ENCODE measurements at places on chromosomes 2 and 18.

DNA sequence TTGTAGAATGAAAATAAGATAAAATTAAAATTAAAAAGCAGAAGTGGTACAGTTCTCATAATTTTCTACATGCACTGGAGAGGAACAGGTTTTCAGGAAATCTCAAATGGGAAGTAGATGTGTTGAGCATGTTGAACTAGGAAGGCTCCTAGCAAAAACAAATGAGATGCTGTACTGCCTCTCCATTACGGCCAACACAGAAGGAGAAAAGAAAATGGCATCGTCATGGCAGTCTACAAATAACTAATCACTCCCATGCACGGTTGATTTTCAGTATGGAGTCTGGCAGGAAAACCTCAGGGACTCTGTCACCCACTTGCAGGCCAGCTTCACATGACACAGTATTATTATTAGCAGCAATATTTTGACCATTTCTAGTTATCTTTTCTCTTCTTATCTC is 278.7 kb downstream of the NRXN1 start:
- DNase-seq: no peak

DNA sequence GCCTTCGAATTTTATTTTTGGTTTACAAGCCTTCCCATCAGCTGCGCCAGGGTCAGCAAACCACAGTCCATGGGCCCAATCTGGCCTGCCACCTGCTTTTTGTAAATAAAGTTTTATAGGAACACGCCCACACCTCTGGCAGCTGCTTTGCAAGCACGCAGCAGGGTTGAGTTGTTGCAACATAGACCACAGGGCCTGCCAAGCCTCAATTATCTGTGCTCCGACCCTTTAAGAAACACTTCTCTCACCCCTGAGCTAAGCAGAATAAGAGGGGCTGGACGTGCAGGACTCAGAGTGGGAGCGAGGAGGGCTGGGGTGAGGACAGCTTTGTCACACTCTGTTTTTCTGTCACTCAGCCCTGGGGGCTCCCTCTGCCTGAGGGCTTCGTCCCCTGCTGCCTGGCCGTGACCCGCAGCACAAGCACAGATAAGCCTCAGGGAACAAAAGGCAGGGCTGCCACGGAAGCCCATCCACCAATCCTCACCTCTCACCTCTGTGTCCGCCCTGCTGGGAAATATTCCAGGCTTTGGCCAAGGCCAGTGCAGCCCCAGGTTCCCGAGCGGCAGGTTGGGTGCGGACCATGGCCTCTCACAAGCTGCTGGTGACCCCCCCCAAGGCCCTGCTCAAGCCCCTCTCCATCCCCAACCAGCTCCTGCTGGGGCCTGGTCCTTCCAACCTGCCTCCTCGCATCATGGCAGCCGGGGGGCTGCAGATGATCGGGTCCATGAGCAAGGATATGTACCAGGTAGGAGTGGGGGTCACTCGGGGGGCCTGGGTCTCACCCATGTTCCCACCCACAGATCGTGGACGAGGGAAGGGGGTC is at the start of gene AGXT:
AGXT (plus strand) TSS at position 539 of the 823 bp plus-strand sequence; CDS start at position 581, 42 bp downstream.
- DNase-seq: no peak

- no peak for DNase-seq
Measured at GRCh38 chr2:24365051-24365450, 4.7 kb upstream of the ITSN2 start.

DNA sequence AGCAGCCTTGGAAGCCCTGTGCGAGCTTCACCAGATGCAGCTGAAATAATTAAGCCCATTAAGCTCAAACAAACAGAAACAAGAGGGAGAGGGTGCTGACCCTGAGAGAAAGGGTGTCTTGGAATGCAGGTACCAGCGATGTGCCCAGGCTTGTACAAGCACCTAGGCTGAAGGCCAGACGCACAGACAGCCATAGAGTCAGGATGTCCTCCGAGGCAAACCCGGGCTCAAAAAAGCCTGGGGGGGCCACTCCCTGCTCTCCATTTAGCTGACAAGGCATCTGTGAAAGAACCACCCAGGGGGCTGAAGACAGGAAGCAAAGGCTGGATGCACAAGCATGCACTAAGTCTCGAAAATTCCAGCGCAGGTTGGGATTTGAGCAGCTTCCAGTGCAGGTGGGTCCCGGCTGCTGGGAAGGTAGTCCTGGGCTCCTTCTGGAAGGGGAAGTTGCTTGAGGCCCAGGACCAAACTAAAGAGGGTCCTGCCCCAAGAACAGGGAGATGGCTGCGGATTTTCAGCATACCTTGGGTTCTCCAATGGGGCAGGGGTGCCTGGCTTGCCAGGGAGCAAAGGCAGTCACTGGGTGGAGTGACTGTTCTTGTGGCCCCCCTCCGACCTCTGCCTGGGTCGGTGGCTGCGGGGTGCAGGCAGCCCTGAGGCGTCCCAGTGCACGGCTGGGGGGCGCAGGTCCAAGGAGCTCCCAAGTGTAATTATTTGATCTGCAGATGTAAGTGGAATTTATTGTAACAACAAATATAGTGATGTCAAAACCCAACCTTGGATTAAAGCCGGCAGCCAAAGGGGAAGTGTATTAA is 5.9 kb downstream of the GBX2 start:
- no peak for DNase-seq

DNA sequence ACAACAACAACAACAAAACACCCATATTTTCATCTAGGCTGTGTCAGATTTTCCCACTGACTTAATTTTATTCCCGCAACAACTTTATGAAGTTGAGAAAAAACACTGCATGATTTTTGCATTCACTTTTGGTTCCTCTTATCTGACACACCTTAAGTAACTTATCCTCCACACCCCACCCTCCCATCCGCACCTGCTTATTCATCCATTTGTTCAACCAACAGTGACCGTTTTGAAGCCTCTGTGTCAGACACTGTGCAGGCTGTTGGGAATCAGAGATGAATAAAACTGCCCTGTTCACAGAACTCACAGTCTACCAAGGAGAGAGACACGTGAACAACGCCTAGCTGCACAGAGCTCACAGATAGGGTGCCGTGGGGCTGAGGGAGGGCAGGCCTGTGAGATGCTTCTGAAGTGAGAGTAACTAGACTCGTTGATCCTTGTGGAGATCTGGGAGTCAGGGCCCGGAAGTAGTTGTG is 7.4 kb downstream of the CNNM4 start:
- DNase-seq: no peak

DNA sequence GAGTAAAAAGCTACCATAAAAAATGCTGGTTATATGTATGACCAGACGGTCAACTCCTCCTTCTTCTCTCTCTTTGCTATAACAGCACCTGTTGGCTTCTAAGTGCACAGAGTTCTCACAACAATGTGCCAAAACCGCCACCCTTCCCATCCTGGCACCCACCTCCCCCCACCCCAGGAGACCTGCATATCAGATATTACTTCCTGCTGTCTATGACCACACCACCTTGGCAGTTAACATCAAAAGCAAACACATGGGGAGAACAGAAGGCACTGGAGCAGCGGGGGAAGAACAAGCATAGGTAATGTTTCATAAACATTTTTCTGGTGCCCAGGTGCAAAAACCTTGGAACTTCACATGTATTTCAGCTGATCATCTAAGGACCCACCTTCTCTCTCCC is 15.5 kb downstream of the SPRED2 start:
- no peak for DNase-seq

DNA sequence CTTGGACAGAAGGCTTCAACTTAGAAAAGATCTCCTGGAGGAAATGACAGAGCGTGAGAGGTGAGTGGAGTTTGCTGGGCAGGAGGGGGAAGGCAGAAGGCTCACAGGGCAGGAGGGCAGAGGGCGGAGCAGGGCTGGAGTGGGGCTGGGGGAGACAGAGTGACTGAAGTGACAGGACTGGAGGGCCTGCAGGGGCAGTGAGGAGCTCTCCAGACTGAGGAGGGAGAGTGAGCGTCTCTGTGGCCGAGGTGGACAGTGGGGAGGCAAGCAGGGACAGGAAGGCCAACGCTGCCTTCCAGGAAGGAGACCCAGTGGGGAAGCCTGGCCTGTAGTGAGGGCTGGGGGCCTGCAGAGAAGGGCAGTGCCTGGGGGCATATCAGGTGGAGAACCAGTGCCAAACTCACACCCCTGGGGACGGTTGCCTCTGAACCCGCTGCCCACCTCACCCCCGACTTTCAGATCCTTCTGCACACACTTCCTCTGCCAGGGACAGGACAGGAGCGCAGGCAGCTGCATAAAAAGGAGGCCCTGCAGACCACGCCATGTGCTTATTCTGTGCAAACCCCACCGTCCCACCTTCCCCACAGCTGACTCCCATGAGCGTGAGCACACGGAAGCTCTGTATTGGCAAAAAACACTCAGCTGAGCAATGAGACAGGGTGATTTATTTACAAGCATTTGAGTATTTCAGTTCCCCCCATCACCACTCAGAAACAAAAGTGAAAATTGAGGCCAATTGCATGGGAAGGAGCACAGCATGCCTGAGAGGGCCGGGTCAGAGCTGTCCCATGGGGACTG is 244.3 kb downstream of the FAM210A start:
- no peak for DNase-seq

GRCh38 chr2:3313781-3314375 is 63.7 kb downstream of the EIPR1 start:
- DNase-seq: no peak

DNA sequence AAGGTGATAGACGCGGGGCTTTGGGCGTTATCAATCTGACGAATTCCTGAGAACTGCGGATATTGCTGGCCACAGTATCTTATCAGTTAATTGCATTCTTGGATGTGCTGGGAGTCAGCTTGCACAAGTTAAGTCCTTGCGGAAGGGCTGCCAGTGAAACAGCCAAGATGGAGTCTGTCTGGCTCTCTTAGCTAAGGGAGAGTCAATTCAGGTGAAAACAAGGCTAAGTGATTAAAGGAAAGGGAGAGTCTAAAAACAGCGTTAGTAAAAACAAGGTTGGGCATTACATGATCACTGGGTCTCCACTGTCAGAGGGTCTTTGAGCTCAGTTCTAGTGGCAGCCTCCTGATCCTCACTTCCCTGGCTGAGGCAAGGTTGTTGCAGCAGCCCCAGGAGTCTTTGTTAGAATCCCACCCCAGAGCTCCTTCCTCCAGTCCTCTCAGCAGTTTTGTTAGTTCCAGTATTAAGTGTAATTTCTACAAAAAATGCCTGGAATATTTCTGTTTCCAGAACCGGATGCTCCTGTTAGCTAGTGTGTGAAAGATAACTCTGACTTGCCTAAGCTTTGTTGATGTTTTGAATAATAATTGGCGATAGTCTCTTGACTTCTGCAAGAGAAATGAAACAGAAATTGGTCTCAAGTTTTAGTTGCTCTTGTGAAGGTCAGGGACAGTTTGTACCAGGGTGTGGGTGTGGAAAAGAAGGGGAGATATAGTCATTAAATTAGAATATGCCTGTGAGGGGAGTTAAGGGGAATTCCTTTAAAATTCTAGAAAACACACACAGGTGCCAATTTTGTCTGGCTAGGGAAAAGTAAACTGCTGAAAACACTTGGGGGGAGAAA is 10.6 kb downstream of the CFLAR start:
- no peak for DNase-seq

GRCh38 chr2:172091000-172091641 is 5.8 kb downstream of the DLX1 start:
- DNase-seq: no peak
